Breast epithelium (tissue), 4 donors: ENCODE measurements at places on chromosomes 4 and X.

- no peak for DNase-seq
Observed at GRCh38 chrX:2965965-2966364, 36.8 kb upstream of the ARSD start.

DNA sequence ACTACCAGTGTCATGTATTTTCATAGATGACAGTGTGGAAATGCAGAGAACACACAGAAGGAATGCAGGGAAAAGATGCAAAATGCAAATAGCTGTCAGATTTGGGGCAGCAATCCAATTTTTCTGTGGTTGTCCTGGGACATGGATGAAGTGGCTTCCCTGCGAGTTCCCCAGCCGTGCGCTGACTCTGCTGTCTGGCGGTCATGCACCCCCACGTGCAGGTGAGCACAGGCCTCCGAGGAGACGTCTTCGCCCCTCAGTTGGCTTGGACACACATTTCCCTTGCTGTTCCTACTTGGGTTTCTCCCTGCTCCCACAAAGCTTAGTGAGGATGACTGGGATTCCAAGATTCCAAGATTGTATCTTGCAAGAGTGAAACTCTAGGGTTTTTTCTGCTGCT, 24.4 kb downstream of the BLOC1S4 start:
- no peak for DNase-seq

GRCh38 chr4:171621646-171622045, 191.6 kb upstream of the GALNTL6 start:
- DNase-seq, result no peak

DNA sequence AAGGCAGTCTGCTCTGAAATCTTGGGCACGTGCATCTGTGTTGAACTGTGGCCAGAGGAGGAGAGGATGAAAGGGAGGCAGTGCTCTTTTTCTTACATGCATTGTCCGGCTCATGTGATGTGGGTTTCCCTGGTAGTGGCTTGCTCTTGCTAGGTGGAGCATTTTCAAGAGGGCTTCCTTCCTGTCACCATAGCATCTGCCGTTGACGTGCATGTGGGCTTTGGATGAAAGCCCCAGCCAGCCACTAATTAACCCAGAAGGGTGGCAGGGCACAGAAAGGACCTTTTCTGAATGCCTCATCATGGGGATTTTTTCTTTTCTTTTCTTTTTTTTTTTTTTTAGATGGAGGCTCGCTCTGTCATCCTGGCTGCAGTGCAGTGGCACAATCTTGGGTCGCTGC, 121.3 kb downstream of the GPR143 start:
- no peak for DNase-seq

GRCh38 chrX:10506781-10507180, 113.6 kb downstream of the MID1 start:
- no peak for DNase-seq

DNA sequence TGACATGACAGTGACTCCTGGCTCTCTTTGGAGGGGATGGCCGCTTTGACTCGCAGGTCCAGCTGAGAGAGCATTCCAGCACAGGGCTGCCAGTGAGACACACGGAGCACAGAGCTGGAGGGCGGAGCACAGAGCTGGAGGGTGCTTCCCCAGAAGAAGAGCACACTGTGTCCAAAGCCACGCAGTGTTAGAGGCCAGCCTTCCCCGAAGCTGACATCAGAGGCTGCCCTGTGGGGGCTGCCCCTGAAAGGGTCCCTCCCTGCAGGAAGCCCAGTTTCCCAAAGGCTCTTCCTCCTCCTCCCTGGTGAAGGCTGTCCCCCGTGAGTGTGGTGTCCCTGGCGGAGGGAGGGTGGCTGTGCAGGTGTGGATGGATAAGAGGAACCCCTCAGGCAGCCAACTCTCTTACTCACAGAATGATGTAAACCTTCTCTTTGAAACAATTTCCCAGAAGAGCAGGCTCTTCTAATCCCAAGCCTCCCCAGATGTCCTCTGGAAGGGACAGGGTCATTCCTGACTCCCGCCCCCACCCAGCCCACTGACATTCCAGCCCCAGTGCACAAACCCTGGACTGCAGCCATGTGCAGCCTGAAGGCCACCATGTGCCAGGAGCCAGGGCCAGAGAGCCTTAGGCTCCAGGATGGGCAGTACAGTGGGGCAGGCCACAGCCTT, 53.4 kb downstream of the PSAPL1 start:
- peak; percentile 43 for DNase-seq

DNA sequence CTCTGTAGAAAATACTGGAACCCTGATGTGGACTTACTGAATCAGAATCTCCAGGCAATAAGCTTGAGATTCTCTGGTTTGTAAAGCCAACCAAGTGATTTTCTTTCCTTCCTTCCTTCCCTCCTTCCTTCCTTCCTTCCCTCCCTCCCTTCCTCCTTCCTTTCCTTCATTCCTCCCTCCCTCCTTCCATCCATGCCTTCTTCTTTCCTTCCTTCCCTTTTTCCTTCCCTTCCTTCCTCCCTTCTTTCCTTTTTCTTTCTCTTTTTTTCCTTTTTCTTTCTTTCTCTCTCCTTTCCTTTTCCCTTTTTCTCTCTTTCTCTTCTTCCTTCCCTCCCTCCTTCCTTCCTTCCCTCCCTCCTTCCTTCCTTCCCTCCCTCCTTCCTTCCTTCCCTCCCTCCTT, 450.8 kb downstream of the GRXCR1 start:
- no peak for DNase-seq

DNA sequence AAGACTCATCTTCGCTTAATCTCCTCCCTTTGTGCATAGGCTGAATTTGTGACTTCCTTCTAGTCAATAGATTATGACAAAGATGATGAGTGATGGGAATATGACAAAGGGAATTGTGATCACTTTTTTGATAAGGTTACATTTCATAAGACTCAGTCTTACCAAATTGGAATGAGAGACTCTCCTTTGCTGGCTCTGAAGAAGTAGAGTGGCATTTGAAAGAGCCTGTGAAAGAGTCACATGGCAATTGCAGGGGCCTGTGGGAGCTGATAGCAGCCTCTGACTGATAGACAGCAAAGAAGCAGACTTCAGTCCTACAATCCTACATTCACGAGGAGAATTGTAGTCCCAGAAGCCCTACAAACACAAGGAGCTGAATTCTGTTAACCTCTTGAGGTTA, 44.9 kb upstream of the ADAMTS3 start:
- no peak for DNase-seq

DNA sequence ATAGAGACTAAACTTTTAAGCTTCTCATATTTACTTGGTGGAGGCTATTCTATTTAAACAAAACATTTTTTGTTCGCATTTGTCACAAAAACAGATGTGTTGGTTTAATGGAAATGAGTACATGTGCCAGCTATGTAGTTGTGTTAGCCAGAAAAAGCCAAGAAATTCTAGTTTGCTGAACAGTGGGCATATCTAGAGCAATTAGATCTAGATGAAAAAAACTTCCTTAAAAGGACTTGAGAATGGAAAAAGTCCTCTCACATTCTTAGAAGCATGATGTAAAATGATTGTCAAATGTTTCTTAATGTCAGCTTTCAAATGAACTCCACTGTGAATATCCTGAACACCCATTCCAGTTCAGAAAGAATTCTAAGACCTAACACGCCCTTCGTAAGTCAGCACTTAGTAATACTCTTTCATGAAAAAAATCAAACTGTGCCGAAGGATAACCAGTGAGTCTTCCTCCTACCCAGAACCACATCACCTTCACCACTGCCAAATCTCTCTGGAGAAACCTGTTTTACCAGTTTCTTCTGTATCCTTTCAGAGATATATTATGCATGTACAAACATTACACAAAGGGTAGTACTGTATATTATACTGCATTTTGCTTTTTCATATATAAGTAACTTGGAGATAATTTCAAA, 28.2 kb downstream of the PHKA1 start:
- no peak for DNase-seq

DNA sequence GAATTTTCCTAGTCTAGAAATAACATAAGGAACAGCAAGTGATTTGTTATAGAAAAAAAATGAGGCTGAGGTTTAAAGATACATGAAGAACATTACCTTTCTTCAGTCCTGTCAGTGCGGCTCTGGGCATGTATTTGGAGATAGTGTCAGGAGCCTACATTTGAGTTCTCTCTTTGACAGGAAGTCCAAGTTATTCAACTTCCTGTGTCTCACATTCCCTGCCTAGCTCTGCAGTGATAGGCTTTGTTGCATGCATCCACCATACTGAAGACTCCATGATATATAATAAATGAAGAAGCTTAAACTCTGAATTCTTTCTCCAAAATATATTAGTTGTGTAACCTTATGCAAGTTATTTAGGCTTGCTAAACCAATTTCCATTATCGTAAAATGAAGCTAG, 148.7 kb downstream of the RELL1 start:
- DNase-seq, result no peak
